ENCODE measurements at places on chromosomes 5 and 9. TPM values are rescaled to one million over a fixed set of nuclear protein-coding genes. Genes with fewer than 3 reads are reported as not detected.

Gene GPR150
- total RNA-seq: 0.25 TPM

Gene FREM1
- 3.9 TPM for total RNA-seq

Gene DUSP1
- total RNA-seq: 247 TPM

Gene PDZD2
- 109 TPM for total RNA-seq
